ENCODE measurements at places on chromosomes 4 and X. TPM values are rescaled to one million over a fixed set of nuclear protein-coding genes. Genes with fewer than 3 reads are reported as not detected.

Gene CNGA1
- total RNA-seq, result 2.4 TPM

GRCh38 chr4:22191565-22191964 is 243.0 kb upstream of the KCNIP4 start:
- DNase-seq, result no peak

Gene GALNTL6
- total RNA-seq, result not detected

- peak; percentile 28 for DNase-seq
These were observed 7.5 kb downstream of the BCOR start for GRCh38 chrX:40090050-40090804.

Gene DUSP9
- total RNA-seq, result 0.27 TPM

- no peak for DNase-seq
These were observed 13.9 kb upstream of the ETDC start for GRCh38 chrX:135295238-135295943.

Gene NAP1L5
- not detected for total RNA-seq

DNA sequence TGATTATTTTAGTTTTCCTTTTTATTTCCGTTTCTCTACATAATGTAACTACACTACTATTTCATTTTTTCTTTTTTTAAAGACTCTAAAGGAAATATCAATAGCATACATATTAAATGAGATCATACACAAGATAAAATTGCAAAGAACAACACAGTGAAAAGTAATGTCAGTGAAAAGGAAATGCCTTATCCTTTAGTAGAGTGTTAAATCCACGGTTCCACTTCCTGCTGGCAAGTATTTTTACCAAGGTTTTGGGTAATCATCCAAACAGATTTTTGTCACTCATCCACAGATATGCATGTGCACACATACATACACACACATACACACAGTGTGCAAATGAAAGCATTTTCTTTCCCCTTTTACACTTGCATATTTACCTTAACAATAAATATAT is 548.9 kb downstream of the PPP4R3C start:
- no peak for DNase-seq

DNA sequence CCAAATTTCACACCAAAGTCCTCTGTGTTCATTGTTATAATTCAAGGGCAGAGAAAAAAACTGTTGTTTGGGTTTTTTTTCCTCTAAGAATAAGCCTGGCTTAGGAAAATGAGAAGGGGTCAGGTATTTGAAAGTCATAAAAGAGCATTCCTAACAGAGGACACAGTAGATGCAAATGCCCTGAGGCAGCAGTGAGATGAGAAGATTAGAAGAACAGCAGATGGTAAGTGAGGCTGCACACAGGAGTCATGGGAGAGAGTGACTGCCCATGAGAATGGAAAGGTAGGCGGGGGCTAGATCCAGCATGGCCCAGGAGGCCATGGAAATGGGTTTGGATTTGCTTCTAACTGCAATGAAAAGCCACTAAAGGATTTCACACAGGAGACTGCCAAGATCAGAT is 107.5 kb upstream of the RBPJ start:
- no peak for DNase-seq

DNA sequence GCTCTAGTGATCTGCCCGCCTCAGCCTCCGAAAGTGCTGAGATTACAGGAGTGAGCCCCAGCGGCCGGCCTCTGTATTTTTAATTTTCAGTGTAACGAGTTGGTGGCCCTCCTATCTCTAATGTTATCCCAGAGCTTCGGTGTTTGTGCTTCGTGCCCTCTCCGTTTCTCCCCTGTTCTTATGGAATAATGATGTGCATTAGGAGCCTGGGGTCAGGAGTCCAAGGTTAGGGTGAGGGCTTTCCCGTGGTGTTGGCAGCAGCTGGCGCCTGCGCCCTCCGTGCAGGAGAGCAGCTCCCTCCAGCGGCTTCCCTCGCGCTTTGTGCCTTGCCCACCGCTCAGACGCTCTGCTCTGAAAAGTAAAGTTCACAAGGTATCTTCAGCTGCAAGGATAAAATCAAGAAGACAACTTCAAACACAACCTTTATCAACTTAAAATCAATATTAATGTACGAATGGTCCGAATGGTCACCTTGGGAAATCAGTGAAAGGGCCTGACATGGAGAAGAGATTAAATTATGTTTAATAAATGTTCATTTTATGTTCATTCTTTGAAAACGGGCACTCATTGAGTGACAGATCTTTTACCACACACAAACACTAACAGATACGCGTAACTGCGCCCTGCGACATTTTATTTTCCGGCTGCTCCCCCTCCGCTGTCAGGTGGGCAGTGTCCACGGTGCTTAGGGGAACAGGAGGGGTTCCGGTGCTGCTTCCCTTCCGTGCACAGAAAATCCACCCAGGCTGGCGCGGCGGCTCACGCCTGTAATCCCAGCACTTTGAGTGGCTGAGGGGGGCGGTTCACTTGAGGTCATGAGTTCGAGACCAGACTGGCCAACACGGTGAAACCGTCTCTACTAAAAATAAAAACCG is 62.4 kb downstream of the TRAPPC11 start:
- DNase-seq, result peak; percentile 80

Gene ANAPC10
- 20.4 TPM for total RNA-seq

DNA sequence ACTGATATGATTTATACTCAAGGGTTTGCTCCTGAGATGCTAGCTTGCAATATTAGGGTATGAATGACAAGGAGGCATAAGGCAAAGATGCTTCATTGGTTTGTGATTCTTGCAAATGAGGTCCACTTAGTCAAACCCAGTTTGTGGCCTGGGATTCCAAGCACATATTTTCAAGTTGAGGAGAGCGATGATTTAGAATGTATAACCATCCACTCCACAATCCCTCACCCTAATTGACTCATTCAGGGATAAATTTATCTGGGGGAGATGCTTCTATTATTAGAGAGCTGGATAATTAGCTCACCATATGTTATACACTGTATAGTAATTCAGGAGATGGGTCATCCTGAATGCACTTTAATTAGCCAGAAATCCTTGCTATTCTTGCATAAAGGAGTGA is 118.3 kb upstream of the PUDP start:
- no peak for DNase-seq

GRCh38 chrX:24607616-24608015 is 39.5 kb downstream of the PCYT1B start:
- DNase-seq, result no peak

Gene RBM47
- total RNA-seq, result 86.6 TPM

Gene RBM46
- not detected for total RNA-seq

Gene TMEM35A
- total RNA-seq, result not detected

DNA sequence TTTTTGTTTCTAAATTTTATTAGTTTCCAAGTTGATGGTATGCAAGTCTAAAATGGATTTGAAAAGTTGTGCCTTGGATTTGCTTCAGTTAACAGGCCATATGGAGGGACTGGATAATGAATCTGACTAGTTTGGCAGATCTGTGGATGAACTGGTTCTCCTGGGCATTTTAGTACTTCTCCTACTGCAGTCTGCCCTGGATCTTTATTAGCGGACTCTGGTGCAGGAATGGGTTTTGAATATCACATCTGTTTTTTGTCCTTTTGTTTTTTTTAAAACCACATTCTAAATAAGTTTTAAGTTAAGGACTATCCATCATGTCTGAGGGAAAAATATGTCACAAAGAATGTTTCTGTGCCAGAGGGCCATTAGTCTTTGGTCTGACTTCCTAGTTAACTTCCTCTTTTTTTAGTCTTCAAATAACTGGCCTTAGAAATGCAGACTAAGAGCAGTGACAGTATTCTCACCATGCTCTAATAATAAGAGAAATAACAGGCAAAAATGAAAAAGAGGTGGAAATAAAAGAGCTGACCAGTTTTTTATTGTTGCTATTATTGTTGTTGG is 13.9 kb upstream of the DCK start:
- no peak for DNase-seq

Gene TBCK
- 19.7 TPM for total RNA-seq

DNA sequence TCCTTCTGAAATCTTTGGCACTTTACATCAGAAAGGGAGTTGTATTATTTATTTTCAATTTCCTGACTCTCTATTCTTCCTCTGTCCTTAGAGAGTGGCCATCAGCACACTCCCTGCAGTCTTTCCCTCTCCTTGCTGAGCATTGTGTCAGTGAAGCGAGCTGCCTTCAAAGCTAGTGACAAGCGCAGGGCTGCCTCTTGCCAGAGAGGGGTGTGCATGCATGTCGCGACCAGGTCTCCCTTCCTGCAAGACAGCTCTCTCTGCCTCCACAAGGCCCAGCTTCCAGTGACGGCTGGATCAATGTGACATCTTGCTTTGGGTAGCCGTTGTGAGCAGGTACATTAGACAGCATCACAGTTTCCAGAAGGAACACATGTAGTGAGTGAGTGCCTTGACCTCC is 810.9 kb upstream of the TENM3 start:
- no peak for DNase-seq

GRCh38 chrX:150365051-150365989 is 2.2 kb downstream of the MAMLD1 start:
- peak; percentile 84 for DNase-seq

Gene TMPRSS11A
- total RNA-seq, result not detected

DNA sequence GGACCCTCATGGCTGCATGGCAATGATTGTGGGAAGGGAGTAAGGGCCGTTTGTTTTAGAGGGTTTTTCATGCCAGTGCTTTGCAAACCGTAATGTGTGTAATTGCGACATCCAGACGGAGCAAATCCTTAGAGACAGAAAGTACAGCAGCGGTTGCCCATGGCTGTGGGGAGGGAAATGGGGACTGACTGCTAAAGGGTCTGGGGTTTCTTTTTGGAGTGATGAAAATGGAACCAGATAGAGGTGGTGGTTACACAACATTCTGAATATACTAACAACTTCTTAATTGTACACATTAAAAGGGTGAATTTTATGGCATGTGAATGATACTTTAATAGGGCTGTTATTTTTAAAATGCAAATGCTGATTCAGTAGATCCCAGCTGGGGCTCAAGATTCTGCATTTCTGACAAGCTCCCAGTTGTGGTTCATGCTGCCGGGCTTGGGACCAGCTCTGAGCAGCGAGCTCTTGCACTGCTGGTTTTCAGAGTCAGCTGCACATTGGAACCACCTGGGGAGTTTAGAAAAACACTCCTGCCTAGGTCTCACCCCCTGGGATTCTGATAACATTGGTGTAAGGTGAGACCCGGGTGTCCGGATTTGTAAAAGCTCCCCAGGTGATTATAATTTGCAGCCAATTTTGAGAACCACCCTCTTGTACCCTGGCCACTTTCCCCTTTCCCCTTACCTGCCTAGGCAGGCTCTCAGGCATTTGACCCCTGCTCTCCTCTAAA is 47.7 kb downstream of the PRPS1 start:
- no peak for DNase-seq

Gene STATH
- not detected for total RNA-seq

Gene CCDC110
- total RNA-seq, result not detected

Gene ZDHHC15
- not detected for total RNA-seq

GRCh38 chr4:70360460-70360859 is at the start of gene SMR3A:
SMR3A (plus strand) TSS chr4:70360760; CDS start chr4:70362116, 1,356 bp downstream.
- no peak for DNase-seq

Gene ITM2A
- total RNA-seq, result 25.7 TPM

DNA sequence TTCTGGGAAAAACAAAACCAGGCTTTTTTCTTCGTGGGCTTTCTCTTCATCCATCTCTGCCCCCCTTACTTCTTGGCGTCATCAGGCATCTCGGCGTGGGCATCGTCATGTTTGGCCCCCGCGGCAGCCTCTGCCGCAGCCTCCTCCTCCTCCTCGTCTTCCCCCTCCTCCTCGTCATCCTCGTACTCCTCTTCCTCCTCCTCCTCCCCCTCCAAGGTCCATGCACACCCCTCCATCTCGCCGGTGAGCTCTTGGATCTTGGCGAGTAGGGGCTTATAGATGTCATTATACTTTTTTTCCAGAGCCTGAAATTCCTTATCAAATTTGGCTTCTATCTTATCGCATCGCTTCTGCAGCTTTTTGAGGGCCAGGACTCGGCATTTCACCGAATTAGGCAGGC is 488 bp downstream of the NAP1L5 start:
- no peak for DNase-seq

DNA sequence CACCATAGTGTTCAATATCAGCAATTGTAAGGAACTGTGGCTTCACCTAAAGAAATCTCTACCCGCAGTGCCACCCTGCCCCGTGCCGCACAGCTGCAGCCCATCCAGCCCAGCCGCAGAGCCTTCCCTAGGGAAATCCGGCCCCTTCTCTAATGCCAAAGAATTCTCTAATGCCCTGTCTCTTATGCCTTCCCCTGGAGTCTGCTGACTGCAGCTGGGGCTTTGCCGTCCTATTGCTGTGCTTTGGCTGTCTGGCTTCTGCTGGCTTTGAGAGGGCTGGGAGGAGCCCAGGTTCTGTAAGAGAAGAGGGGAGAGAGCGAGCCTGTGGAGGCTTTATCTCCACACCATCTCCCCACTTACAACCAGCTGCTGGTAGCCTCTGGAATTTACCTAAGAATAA is 85.9 kb upstream of the HELT start:
- DNase-seq, result no peak

Gene LONRF3
- total RNA-seq, result 6.7 TPM

Gene ARHGAP24
- total RNA-seq, result 10.2 TPM

- no peak for DNase-seq
These were observed 17.7 kb downstream of the ACSL1 start for GRCh38 chr4:184807797-184808712.

DNA sequence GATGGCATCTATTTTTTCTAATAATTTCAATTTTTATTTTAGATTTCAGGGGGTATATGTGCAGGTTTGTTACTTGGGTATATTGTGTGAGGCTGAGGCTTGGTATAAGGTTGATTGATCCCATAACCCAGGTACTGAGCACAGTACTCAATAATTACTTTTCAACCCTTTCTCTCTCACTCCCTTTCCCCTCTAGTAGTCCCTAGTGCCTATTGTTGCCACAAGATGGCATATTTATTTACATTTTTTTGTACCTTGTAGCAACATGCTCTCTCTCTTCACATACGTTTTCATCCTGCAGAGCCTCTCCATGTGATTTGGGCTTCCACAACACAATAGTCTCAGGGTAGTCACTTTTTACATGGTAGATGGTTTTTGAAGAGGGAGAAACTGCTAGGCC is 172.0 kb downstream of the ATOH1 start:
- DNase-seq, result no peak

DNA sequence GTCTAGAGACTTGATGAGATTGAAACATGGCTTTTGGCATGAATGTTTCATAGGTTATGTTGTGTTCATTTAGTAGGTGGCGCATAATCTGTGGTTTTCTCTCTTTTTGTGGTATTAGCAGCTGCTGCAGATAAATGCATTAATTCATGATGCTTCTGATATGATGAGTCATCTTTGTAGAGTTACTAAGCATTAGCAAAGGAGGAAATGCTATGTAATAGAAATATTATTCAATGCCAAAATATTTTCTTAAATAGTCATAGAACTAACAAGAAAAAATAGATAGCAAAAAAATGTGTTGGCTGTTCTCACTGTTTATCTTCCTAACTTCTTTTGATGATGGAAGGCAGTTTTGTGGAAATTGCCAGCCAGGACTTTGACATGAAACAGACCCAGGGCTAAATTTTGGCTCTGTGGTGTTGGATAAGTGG is 3.6 kb downstream of the ZXDB start:
- no peak for DNase-seq

- no peak for DNase-seq
These were observed 50.7 kb downstream of the AMOT start for GRCh38 chrX:112789931-112790330.

Gene DRP2
- total RNA-seq, result 0.66 TPM

Measured in Calu3 (cell line).